ENCODE measurements at places on chromosomes 2 and 18. TPM values are rescaled to one million over a fixed set of nuclear protein-coding genes. Genes with fewer than 3 reads are reported as not detected.

The LOXL3 gene
- total RNA-seq: 8.4 TPM

The CNNM3 gene
- 4.2 TPM for total RNA-seq

The SNORC gene
- total RNA-seq: under 0.01 TPM

The RFTN2 gene
- total RNA-seq: 14.1 TPM

The ACTG2 gene
- 1.6 TPM for total RNA-seq

The OTOF gene
- 5.2 TPM for total RNA-seq

The CENPA gene
- 2.6 TPM for total RNA-seq

The MOGAT1 gene
- not detected for total RNA-seq

The GPN1 gene
- total RNA-seq: 30.3 TPM

The AKAIN1 gene
- not detected for total RNA-seq

The ADGRF3 gene
- total RNA-seq: not detected

The TET3 gene
- total RNA-seq: 6.8 TPM

The CPO gene
- not detected for total RNA-seq

The LOXHD1 gene
- total RNA-seq: 1.6 TPM

The NFATC1 gene
- 10.4 TPM for total RNA-seq

The REG3G gene
- not detected for total RNA-seq

The ITPRIPL1 gene
- total RNA-seq: 3.7 TPM

The GLI2 gene
- 3.1 TPM for total RNA-seq

The LGALSL gene
- 11.5 TPM for total RNA-seq

The SOX11 gene
- 18.3 TPM for total RNA-seq

The PLEK gene
- total RNA-seq: 9.4 TPM

The CDH20 gene
- 1.0 TPM for total RNA-seq

Measured in skeletal muscle tissue (tissue), 5 donors.